ENCODE measurements at places on chromosomes 16 and 17.

DNA sequence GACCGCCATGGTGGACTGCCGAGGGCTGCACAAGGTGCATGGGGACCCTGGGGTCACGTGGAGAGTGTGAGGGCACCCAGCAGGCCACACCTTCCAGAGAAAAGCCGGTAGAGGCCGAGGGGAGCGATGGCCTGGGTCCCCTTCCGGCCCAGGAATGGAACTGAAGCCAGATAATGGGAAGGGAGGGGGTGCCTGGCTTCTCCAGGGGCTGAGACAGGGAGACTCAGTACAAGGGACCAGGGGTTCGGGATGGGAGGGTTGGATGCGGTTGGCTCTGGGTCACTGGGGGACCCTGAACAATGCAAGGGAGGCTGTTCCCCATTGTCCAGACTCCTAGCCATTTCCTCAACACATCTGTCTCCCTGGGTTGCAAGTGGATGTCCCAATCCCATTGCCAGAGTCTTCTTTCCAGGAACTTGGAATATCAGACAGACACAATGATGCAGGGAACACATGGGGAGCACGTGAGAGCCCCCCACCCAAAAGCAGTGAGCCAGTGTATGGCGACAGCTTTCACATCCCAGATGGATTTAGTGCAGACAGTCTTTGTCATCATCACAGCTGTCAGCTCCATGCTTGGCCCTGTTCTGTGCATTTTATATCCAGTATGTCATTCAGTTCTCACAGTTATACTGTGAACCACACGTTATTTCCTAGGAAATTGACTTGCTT, 23.6 kb upstream of the DNAI2 start:
- DNase-seq, result no peak

DNA sequence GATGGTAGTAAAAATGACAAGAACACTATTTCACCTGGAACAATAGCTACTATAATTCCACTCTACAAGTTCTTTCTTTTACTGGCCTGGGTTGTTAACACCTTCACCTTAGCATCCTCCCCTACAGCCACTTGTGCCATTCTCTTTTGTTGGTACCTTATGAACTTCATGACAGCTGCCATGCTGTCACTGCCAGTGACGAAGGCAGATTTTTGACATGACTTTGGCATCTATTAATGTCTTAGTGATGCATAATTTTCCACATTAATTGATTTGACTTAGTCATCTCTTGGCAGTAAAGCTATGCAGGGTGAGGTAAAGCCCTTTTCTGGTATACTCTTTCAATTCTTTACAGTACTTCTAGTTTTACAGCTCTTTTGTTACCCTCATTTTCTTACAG, 207.9 kb downstream of the TANC2 start:
- DNase-seq, result no peak

DNA sequence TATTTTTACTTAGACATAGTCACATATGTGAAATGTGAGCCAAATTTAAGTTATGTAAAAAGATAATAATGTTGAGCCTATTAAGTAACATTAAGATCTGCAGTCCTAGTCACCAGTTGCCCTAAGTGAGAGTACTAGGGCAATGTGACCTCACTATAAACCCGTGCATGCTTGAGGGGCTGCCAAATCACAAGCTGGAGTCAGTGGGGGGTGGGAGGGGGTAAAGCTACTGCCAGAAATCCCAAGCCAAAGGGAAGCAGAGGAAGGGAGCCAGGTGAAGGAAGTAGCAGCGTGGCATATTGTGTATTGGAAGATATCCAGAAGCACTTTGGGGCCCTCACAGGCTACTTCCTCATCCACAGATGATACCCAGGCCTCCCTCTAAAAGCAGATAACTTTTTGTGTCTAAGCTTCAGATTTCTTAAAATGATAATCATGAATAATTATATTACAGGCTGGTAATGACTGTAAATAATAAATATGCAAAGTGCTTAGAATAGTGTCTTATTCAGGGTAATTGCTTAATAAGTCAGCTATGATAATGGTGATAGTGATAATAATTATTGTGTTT, 134.1 kb downstream of the CA10 start:
- DNase-seq, result no peak

GRCh38 chr16:20538687-20539086, 37.5 kb downstream of the ACSM2B start:
- DNase-seq, result no peak
